Natural killer cell treated with Interleukin-12 subunit alpha and Interleukin-12 subunit beta and Interleukin-15 and Interleukin-18, amount 100 ng/mL, for 72 hours (primary cell): ENCODE measurements at places on chromosomes 16 and 17. TPM values are rescaled to one million over a fixed set of nuclear protein-coding genes. Genes with fewer than 3 reads are reported as not detected.
A peak's percentile ranks its signal among the peaks of the same experiment; 100 is the strongest.

Gene PRAC2
- total RNA-seq, result not detected

DNA sequence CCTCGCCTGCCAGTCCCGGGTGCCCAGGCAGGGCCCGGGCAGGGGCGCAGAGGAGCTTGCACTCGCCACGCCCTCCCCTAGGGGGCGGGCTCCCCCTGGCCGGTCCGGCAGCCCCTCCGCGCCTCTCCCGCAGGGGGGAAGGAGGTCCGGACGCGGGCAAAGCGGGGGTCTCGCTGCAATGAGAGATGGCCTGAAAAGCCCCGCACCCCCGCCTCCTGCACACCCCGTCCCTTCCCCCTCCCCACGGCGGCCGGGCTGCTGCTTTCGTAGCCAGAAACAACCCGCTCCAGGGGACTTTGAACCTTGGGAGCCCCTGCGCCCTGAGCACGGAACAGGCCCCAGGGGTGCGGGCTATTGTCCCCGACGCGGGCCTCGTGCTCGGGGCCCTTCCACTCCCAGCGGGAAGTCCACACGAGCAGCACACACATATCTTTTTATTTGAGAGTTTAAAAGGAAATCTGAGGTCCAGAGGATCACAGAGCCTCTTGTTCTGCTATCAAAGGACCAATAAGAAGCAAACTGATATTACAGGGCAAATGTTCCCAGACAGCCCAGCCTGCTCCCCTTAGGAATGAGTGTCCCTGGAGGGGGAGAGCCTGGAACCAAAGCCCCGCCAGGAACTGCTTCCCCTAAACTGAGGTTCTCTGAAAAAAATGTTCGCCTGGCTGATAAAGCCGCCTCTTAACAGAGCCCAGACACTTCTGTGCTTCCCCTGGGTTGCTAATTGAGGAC, 5.8 kb upstream of the CBX4 start:
- peak; percentile 76 for DNase-seq

Gene TSPAN10
- total RNA-seq, result not detected

Gene NPIPA1
- 156 TPM for total RNA-seq

Gene EXOC3L1
- not detected for total RNA-seq

Gene ENO3
- total RNA-seq, result 26.1 TPM

DNA sequence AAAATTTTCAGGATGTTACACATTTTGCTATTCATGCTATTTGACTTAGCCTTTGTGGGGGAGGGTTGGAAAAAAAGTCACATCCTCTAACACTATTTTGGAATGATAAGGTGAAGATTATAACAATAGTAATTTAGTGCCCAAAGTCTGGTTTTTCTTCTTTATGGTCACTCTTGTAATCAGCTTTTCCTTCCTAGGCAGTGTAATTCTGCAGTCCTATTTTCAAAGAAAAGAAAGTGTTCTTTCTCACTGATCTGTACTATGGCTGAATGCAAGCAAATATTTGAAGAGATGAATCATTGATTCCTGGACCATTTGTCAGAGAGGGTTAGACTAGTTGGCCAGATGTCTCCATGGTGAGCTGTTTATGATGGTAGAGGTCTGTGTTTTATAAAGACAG, 8.4 kb downstream of the RSPRY1 start:
- no peak for DNase-seq

Gene SLC47A1
- not detected for total RNA-seq

GRCh38 chr17:78258323-78259191, 27.1 kb downstream of the TMEM235 start:
- peak; percentile 80 for DNase-seq

- no peak for DNase-seq
These were observed 47.6 kb upstream of the CDC42EP4 start for GRCh38 chr17:73359352-73359751.

Gene HOXB4
- 6.9 TPM for total RNA-seq

DNA sequence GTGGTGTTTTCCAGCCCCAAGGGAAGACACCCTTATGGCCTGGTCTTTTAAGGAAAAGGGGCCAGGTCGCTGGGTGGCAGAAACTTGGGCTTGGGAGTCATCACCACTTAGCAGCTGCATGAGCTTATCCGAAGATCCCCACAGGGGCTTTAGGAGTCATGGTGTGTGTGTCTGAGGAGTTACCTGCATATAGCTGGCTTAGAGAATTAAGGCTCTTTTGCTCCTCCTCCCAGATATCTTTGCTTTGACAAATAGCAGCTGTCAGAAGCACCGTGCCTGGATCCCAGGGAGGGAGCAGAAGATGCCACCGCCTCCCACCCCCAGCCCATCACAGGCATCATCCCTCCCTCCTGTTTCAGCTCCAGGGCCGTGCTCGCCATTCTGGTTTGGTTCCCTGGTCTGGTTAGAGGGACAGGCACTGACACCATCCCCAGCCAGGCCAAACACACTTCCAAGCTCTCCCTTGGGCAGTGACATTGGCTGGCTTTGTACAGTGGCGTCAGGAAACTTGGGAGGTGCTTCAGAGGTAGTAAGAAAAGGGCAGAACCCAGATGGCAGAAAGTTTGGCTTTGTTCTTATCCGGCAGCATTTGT, 17.4 kb downstream of the LDHD start:
- DNase-seq, result no peak

Gene DEXI
- 20.7 TPM for total RNA-seq

GRCh38 chr17:50209472-50210239, 8.2 kb upstream of the COL1A1 start:
- DNase-seq, result no peak

Gene ITGB3
- not detected for total RNA-seq

- DNase-seq, result no peak
These were observed 9.1 kb downstream of the CEP20 start for GRCh38 chr16:15879255-15879811.

DNA sequence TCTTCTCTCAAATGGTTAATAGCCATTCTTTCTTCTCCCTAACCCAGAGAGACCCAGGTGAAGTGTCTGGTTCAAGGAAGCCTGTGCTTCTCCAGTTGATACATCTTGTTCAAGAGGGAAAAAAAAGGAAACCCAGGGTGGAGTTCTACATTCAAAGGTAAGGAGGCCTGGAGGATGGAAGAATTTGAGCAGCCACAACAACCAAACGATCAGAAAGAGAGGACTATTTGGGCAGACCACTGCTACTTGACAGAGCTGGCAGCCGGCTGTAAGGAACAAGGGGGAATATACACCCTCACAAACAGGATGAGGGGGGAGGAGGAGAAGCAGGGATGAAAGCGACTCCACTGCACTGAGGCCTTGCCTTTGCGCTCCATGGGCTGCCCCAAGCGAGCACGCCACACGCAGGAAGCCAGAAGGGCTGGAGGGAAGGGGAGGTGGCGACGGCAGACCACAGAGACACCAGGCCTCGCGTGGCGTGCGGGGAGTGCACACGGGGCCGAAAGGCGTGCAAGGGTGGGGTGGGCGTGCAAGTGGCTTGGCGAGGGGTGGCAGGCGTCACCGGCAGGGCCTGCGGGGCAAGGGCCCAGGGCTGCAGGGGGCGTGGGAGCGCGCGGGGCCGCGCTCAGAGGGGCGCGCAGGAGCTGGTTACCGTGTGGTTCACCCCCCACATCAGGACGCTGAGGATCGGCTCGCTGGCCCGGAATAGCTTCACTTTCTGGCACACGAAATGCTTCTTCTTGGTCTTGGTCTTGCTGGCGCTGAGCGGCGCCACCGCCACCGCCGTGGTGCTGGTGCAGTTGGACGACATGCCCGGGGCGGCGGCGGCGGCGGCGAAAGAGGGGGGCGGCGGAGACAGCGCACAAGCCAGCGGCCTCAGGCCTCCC, 499 bp downstream of the PIP4K2B start:
- DNase-seq, result peak; percentile 72

GRCh38 chr17:72592242-72592966, 471.6 kb downstream of the SOX9 start:
- no peak for DNase-seq

DNA sequence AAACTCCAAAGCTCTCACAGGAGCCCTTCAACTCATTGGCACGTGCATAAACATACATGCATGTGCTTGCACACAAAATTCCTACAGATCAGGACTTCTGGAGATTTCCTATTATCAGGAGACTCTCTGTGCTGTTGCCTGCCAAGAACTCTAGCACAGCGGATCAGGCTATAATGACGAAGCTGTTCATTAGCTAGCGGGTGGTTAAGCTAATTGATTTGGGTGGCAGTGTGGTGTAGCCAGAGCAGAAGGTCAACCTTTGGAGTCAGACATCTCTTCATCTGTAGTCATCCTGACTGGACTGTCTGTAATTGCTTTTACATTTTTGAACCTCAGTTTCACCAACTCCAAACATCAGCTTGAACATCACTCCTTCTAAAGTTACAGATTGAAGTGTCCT, 69.0 kb downstream of the KIF2B start:
- DNase-seq, result no peak

DNA sequence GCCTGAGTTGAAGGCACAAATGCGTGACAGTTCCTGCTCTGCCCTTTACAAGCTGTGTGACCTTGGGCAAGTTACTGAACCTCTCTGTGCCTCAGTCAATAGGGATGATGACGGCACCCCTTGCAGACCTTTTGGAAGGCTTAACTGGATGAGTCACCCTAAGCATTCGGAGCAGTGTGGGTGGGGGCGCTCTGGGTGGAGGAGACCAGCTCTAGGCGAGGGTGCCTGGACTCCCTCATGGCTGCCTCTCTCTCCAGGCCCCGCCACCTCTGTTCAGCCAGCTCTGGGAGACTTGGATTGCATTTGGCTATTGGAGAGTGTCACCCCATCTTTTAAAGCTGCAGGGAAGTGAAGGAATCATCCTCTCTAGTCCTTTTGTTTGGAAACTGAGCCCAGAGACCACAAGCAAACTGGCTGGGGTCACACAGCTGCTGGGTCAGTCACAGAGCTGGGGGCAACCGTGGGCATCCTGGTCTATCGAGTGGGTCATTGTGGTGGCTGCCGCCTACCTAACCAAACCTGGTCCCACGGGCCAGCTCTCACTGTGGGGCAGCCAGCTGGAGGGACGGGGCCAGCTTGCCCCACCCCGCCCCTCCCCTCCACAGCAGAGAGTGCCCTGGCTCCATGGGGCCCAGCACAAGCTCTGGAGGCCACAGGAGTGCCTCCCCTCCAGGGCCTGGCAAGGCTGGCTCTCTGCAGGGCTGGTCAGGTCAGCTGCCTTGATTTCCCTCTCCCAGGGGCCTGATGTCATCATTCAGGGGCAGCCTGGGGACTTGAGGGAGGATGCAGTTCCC, 20.2 kb upstream of the GSE1 start:
- no peak for DNase-seq

DNA sequence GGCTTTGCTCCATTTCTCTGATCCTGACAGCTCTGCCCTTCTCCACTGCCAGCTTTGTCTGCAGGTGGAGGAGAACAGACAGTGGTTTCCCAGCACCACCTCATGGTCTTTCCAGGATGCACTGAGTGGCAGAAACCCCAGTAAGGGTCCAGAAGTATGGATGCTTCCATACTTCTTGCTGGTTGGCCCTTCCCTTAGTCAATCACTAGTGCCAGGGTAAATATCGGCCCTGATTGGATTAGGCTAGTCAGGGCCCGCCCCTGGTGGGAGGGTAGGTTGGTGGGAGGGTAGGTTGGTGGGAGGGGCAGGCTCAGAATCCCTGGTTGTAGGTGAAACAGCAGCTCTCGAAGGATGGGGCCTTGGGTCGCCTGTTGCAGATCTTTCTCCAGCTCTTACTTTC, 10.2 kb downstream of the RNF213 start:
- no peak for DNase-seq
